GOT3 (cell line): ENCODE measurements at places on chromosomes 12 and 14.

DNA sequence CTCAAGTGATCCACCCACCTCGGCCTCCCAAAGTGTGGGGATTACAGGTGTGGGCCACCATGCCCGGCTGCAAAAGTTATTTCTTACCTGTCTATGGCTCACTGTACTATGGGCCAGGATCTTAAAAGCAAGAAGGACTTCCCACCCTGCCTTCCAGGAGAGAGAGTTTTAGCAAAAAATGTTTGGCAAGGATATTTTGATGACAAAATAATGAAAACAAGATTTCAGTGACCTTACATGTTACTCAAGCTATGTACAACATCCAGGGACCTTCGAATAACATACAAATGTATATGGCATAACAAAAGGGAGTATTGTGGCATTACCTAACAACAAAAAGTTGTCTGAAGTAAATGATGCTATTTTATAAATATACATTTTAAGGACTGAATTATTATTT is 55.1 kb downstream of the ANO6 start:
- no peak for DNase-seq

GRCh38 chr12:108273217-108273616 is 65.9 kb downstream of the CMKLR1 start:
- no peak for DNase-seq

- DNase-seq: no peak
Observed at GRCh38 chr12:106879612-106880011, 76.1 kb upstream of the TMEM263 start.

DNA sequence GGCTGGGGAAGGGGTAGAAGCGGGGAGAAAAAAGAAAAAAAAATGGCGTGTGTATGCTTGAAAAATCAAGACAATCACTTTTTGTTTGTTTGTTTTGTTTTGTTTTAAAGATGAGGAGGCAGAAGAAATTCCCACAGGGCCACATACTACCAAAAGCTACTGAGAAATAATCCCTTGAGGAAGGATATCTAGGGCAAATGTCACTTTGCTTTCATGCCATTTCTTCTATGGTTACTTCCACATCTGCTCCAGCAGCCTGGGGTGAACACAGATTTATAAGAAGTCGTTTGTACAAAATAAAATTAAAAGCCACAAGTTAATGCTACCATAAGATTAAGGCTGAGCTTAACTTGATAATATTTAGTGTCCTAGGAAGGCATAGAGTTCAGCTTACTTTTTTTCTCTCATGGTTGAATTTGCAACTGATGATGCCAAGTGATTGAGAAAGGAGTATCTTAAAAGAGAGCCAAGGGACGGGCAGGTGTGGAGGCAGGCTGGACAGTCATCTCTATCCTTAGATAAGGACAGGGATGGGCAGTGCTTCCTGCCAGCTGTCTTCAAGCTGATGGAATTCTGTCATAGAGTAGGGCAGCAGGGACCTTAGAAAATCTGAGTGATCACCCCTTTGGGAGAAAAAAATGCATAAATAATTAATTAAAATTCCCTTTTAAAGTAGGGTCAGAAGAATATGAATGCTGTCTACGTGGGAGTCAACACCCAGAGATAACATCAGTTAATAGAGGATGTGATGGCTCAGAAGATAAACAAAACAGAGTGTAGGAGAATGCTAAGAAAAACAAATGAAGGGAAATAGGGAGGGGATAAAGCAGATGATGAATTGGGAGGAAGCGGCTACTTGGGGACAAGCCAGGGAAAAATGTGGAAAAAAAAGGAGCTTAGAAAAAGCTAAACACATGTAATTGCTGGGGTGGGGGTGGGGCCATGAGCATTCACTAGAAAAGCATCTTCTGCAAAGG is 57.1 kb downstream of the DYRK2 start:
- no peak for DNase-seq

GRCh38 chr12:20366776-20367409 is 1.4 kb upstream of the PDE3A start:
- no peak for DNase-seq

DNA sequence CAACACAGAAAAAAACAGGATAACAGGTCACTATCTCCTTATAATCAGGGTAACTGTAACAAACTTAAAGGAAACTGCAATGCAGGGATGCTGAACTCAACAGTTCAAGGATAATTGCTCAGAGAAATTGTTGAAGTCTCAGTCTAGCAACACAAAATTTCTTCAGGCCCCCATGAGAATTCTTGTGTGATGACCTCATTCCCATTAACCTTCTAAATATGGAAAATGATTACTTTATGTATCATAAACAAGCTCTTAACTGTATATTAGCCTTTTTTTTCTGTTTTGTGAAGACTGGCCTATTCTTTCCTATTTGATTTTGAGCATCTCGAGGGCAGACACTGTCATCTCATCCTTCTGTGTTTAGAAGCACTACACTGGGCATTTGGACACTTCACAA is 47.1 kb downstream of the IGF1 start:
- DNase-seq: no peak

GRCh38 chr12:15728118-15728598 is 61.0 kb downstream of the EPS8 start:
- DNase-seq: peak; percentile 19

DNA sequence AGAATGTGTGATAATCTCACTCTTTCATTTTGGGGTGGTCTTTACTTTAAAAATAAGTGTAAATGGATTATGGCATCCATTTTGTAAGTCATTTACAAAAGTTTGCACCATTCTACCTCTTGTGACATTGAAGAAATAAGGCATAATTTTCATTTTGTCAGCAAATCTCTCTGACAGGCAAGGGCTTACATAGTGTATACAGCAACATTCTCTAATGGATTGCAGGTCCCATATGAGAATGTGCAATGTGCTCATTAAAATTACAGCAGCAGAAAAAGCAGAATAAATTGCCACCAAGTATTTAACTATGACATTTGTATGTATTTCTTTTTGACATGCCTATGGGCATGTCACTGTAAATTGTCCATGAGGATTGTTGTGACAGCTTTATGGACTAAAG is 223.6 kb downstream of the TMEM117 start:
- DNase-seq: no peak

DNA sequence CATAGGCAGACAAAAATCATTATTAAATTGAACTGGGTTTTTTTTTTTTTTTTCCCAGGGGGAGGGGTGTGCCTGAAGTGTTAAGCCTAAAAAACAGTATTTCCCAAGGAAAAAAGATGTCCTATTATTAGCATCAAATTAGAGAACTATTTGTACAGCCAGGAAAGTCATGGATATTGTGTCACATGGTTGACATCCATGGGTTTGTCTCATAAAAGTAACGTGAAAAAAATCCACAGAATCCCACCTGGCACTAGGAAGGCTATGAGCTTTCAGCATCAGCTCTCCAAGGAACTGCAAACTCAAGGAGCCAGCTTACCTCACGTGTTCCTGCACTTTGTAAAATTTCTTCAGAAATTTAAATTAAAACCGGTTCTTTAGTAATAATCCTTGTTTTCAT is 69.1 kb upstream of the EGLN3 start:
- DNase-seq: no peak

- DNase-seq: no peak
Observed at GRCh38 chr14:82421286-82421685, 887.6 kb upstream of the SEL1L start.

DNA sequence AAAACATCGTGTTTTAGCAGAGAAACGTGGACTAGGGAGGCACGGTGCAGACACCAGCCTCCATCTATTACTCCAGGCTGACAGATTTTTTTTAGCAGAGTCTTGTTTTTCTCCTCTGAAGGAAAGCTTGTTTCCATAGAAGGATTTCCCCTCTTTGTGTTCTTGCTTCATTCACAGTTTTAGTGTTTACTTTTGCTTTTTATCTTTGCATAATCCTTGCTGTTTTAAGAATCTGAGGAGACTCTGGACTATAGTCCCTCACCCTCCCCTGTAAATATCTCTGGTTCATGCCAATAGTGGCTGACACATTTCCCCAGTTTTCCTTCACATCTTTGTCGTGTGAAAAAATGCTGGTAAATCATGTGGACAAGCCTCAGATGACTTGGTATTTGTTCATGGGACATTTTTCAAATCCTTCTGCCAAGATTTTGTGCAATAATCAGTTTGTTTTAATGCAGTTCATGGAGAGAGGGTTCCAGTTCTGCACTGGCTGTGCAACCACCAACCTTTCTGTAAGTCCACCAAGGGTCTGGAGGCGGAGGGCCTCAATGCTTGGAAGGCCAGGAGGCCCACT is 39.9 kb upstream of the TMCC3 start:
- DNase-seq: no peak

- no peak for DNase-seq
Observed at GRCh38 chr14:76546426-76547221, 170.7 kb downstream of the ESRRB start.

DNA sequence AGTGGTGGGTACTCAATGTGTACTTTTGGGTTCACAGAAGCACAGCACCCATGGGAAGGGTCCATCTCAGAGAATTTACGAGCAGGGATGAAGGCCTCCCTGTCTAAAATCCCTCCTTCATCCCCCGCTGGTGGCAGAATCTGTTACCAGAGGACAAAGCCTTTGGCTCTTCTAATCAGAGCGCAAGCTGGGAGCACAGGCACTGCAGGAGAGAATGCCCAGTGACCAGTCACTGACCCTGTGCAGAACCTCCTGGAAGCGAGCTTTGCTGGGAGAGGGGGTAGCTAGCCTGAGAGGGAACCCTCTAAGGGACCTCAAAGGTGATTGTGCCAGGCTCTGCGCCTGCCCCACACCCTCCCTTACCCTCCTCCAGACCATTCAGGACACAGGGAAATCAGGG is 1.5 kb upstream of the GPR162 start:
- no peak for DNase-seq
